ENCODE measurements at places on chromosomes 7 and 10. TPM values are rescaled to one million over a fixed set of nuclear protein-coding genes. Genes with fewer than 3 reads are reported as not detected.

DNA sequence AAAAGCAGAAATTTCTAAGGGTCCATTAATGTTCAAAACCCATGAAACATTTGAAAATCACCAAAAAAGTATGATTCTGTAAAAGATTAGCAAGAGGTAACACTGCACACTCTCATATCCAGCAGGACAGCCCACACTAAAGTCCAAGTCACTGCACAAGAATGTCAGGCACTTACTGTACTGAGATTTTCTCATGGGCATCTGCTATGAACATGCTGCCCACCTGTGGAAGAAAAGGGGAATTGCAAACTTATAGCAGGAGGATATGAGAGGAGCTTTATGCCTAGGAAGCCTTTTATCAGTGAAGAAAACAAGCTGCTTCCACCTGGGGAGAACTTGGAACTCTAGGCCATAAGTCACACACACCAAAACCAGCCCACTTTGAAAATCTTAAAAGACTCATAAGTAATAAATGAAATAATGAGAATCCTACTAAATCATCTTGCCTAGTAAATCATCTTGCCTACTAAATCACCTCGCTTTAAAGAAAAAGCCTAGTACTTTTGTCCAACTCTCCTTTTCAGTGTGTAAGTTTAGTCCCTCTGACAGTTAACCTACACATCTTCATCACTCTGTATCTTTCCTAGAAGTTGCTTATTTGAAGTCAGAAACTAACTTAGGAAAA is 46.1 kb downstream of the ARMH3 start:
- H3K4me1 ChIP-seq: peaks cover 2% of the 10 kb centered on the region
- DNase-seq: peak; percentile 36
- H3K27me3 ChIP-seq: no peaks in the 10 kb centered on the region
- H3K36me3 ChIP-seq: peaks cover 14% of the 10 kb centered on the region
- H3K4me3 ChIP-seq: no peak overlapping the region
- no peak overlapping the region for H3K27ac ChIP-seq

DNA sequence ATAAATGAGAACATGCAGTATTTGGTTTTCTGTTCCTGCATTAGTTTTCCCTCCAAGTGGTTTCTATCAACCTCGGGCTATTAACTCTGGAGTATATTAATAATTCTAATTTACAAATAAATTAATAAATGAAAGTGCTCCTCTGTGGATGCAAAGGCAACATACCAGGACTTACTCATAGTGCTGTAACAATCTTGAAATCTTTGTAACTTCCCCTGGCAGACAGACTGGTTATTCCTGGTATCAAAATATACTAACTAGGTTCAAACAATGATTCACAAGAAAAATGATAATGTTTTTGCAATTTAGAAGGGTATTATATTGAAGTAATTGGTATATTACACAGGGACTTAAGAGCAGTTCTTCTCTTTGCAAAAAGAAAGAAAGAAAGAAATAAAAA is 177.2 kb downstream of the FANK1 start:
- no peak overlapping the region for H3K4me3 ChIP-seq
- peaks cover 3% of the 10 kb centered on the region for H3K27me3 ChIP-seq
- DNase-seq: no peak
- peaks cover 10% of the 10 kb centered on the region for H3K4me1 ChIP-seq
- H3K27ac ChIP-seq: no peak overlapping the region

- peaks cover 5% of the 10 kb centered on the region for H3K27me3 ChIP-seq
- H3K4me3 ChIP-seq: no peak overlapping the region
- DNase-seq: no peak
- no peak overlapping the region for H3K27ac ChIP-seq
Observed at GRCh38 chr7:140232957-140233917, 56.5 kb upstream of the KDM7A start.

DNA sequence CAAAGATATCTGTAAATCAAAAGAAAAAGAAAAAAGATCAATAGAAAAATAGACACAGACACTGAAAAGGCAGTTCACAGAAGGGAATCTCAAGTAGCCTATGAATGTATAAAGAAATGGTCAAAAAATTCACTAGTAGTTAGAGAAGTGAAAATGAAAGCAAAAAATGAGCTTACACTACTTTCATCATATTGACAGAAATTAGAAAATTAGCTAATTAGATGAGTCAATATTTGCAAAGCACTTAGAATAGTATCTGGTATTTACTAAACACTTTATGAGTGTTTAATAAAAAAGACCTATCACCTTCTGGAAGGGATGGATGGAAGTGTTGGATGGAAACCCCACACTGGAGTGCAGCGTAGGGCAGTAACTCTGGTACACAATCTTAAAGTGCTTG is 1.7 kb upstream of the CFAP58 start:
- no peak for DNase-seq
- H3K27me3 ChIP-seq: peaks cover 3% of the 10 kb centered on the region
- no peak overlapping the region for H3K27ac ChIP-seq
- H3K36me3 ChIP-seq: no peaks in the 10 kb centered on the region
- H3K4me1 ChIP-seq: peaks cover 4% of the 10 kb centered on the region
- H3K4me3 ChIP-seq: no peak overlapping the region

GRCh38 chr10:23478570-23478969 is 39.7 kb downstream of the OTUD1 start:
- DNase-seq: no peak
- no peak overlapping the region for H3K27ac ChIP-seq
- H3K4me3 ChIP-seq: no peak overlapping the region
- H3K36me3 ChIP-seq: no peaks in the 10 kb centered on the region
- H3K27me3 ChIP-seq: peaks cover 1% of the 10 kb centered on the region

- H3K4me3 ChIP-seq: no peak overlapping the region
- peaks cover 1% of the 10 kb centered on the region for H3K27me3 ChIP-seq
- H3K27ac ChIP-seq: no peak overlapping the region
- no peak for DNase-seq
Observed at GRCh38 chr10:2949948-2950354, 117.4 kb upstream of the PFKP start.

GRCh38 chr10:61815496-61815895 is 86.0 kb upstream of the ARID5B start:
- no peaks in the 10 kb centered on the region for H3K4me1 ChIP-seq
- no peaks in the 10 kb centered on the region for H3K27me3 ChIP-seq
- DNase-seq: no peak
- no peaks in the 10 kb centered on the region for H3K36me3 ChIP-seq

DNA sequence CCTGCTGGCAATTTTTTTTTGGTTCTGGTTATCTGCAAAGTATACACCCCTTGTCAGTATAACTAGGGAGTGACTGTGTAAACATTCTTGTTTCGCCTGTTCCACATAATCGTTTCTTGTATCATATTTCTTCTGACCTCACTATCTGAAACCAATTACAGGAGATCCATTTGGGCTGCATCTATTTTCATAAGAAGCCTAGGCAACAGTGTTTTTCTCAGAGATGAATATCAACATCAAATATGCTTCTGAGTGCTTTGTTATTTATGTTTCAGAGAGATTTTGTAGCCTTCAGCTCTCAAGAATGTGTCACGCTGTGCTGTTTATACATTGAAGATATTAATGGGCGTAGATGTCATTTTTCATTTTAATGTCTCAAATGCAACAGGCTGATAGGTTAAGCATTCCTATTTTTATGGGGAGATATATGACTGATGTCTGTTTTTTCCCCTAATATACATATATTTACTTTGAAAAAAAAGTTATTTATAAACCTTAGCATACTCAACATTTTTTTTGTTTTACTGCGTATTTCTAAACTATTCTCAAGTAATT is 115.5 kb downstream of the FOXP2 start:
- no peaks in the 10 kb centered on the region for H3K27me3 ChIP-seq
- no peaks in the 10 kb centered on the region for H3K4me1 ChIP-seq
- no peaks in the 10 kb centered on the region for H3K36me3 ChIP-seq

DNA sequence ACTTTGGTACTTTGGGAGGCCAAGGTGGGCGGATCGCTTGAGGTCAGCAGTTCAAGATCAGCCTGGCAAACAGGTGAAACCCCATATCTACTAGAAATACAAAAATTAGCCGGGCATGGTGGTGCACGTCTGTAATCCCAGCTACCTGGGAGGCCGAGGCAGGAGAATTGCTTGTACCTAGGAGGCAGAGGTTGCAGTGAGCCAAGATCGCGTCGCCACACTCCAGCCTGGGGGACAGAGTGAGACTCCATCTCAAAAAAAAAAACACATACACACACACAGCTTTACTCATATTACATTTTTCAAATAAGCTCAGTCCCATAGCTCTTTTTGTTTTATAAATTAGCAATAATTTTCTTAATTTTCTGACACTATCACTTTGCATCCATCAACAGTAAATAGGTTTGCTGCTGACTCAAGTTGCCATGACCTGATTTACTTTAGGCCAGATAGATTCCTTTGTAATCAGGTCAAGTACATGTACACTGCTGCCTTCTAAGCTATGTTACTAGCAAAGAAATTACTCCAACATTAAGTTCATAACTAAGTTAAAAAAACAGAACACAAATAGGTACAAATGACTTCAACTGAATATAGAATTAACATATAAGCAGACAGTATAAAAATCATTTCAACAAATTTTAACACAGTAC is 31.5 kb downstream of the WAPL start:
- H3K27ac ChIP-seq: no peak overlapping the region
- peaks cover 13% of the 10 kb centered on the region for H3K36me3 ChIP-seq
- no peak for DNase-seq
- no peaks in the 10 kb centered on the region for H3K27me3 ChIP-seq

DNA sequence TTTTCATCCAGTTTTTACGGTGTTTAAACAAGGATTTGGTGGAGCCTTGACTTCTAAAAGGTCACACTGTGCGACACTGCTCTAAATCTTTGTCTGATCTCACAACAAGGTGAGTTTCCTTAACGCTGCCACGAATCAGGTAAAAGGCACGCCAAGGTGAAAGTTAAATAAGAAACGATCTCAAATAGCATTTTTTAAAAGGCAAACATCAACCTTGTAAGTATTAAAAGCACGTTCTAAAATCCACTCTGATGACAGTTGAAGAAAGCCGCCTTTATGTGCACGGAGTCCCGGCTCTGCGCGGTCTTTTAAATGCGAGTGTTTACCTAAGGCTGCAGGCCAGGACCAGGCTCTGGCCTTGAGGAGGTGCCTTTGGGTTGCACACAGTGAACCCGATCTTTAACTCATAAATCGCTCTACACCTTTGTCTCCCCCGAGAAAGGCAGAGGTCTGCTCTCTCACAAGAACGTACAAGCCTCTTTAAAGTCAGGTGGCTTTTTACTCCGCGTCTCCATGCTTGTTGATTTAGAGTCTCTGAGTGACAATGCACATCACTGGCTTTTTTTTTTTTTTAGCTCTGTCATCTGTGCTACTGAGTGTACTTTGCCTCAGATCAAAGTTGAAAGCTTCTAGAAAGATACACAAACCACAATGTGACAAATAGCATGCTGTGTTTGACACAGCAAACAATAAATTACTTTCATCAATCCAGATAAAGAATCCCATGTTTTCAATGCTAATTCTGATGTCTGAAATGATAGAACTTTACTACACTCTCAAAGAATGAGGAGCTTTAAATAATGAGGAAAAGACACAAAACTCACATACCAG is 25.9 kb upstream of the RNF32 start:
- H3K4me3 ChIP-seq: no peak overlapping the region
- peaks cover 6% of the 10 kb centered on the region for H3K27me3 ChIP-seq
- DNase-seq: no peak
- H3K27ac ChIP-seq: no peak overlapping the region

DNA sequence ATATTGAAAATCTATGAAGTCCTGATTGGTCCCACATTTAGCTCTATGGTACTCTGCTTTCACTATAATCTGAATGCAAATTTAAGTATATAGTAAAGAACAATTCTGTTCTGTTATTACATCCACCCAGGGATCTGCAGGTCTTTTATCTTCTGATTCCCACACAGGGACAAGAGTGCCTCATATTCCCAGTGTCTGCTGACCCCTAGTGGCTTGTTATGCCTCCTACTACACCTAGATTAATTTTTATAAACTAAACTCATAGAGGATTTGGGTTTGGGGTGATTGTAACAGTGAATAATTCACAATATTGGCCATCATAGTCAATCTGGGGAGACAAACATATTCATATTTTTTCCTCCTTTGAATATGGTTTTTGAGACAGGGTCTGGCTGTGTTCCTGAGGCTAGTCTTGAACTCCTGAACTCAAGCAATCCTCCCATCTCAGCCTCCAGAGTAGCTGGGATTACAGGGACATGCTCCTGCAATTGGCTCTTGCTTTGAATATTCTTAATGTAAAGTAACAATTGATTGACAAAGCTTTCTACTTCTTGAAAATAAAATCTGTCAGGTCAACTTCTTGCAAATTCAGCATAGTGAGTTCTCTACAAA is 282.1 kb downstream of the KCND2 start:
- no peaks in the 10 kb centered on the region for H3K36me3 ChIP-seq
- peak; percentile 61 for DNase-seq
- H3K4me3 ChIP-seq: no peak overlapping the region
- no peaks in the 10 kb centered on the region for H3K4me1 ChIP-seq
- no peaks in the 10 kb centered on the region for H3K27me3 ChIP-seq

Gene SYCE1
- total RNA-seq: 0.26 TPM

Gene GDF10
- total RNA-seq: 0.74 TPM

Gene TUBB8
- 0.69 TPM for total RNA-seq

Gene PRPS1L1
- total RNA-seq: not detected

Gene HECW1
- total RNA-seq: 0.15 TPM

Gene DPYSL4
- total RNA-seq: 15.0 TPM

Gene TEX47
- not detected for total RNA-seq
